ENCODE measurements at places on chromosomes 1 and 21.
A peak's percentile ranks its signal among the peaks of the same experiment; 100 is the strongest.

DNA sequence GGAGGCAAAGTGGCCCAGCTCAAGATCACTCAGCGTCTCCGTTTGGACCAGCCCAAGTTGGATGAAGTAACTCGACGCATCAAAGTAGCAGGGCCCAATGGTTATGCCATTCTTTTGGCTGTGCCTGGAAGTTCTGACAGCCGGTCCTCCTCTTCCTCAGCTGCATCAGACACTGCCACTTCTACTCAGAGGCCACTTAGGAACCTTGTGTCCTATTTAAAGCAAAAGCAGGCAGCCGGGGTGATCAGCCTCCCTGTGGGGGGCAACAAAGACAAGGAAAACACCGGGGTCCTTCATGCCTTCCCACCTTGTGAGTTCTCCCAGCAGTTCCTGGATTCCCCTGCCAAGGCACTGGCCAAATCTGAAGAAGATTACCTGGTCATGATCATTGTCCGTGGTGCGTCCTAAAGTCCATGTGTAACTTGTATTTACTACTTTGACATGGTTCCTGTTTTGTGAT, 2.7 kb downstream of the RBM15 start:
- no peak for DNase-seq

GRCh38 chr1:1614204-1614953, 921 bp upstream of the MIB2 start:
- peak; percentile 73 for DNase-seq

GRCh38 chr21:36322083-36322424, 2.1 kb downstream of the MORC3 start:
- DNase-seq, result no peak

GRCh38 chr1:61626816-61627215, 98.1 kb downstream of the TM2D1 start:
- no peak for DNase-seq

DNA sequence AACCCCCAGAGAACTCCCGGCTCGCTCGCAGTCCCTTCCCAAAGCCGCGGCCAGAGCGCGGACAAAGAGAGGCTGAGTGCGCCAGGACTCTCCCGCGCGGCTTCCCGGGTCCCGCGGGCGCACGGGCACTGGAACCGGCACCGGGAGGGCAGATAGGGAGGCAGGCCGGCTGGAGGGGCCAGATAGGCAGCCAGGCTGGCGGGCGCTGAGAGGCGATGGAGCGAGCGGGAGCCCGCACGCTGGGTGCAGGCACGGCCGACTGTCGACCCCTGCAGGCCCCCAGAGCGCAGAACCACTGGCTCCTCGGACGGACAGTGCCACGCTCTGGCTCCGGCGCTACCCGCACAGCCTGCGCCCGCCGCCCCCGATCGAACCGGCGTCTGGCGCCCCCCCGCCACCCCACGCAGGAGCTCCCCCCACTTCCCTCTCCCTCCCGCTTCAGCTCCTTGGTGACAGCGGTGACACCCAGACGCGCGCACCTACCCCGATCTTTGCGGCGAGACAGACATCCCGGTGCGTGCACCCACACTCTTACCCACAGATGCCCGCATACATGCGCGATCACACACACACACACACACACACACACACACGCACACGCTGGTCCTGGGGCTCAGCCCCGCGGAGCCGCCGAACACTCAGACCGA, 534 bp downstream of the SLC6A9 start:
- peak; percentile 59 for DNase-seq

DNA sequence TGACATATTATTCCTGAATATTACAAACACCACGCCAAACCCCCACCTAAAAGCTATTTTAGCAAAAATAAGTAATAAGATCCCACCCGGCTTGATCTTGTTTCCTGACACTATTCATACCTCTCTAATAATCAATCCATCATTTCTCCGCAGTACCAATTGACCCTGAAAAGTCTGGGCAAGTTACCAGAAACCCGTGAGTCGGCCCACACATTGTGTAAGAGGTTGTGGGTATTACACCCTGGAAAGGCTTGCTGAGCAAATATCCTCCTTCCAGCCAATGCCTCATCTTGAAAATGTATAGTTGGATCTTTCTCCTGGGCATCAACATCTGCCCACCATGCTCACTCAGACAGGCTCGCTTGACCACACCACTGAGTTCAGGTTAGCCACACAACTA, 451.0 kb downstream of the TTLL7 start:
- DNase-seq, result no peak

DNA sequence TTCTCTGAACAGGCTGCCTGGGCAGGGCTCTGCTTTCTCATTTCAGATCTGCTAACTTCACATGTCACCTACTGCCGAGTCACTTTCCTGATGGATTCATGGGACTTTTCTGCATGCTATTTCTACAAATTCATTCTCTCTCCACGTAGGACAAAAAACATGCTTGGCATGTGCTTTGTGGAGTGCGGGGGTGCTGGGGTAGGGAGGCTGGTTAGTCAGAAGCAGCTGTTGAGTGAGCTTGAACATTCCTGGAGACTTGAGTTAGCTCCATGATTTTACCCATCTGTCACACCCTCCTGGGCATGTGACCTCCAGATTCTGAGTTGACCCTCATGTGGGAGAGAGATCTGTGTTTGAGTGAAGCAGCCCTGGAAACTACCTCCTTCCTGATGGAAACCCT, 71.4 kb downstream of the UCK2 start:
- DNase-seq, result no peak

GRCh38 chr1:186271032-186271431, 104.0 kb downstream of the TPR start:
- no peak for DNase-seq

DNA sequence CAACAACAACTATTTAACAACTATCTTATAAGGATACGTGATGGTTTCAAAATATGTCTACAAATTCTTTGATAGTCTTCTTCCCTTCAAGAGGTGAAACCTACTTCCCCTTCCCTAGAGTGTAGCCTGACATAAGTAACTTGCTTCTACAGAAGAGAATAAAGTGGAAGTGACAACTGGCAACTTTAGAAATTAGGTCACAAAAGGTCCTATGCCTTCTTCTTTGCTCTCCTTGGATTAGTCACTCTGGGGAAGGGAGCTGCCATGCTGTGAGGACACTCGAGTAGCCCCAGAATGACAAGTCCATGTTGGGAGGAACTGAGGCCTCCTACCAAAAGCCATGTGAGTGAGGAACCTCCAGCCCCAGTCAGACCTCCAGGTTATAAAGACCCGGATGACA, 19.2 kb downstream of the EFCAB14 start:
- DNase-seq, result peak; percentile 16

GRCh38 chr21:29022166-29022565, 2.3 kb upstream of the USP16 start:
- peak; percentile 35 for DNase-seq

DNA sequence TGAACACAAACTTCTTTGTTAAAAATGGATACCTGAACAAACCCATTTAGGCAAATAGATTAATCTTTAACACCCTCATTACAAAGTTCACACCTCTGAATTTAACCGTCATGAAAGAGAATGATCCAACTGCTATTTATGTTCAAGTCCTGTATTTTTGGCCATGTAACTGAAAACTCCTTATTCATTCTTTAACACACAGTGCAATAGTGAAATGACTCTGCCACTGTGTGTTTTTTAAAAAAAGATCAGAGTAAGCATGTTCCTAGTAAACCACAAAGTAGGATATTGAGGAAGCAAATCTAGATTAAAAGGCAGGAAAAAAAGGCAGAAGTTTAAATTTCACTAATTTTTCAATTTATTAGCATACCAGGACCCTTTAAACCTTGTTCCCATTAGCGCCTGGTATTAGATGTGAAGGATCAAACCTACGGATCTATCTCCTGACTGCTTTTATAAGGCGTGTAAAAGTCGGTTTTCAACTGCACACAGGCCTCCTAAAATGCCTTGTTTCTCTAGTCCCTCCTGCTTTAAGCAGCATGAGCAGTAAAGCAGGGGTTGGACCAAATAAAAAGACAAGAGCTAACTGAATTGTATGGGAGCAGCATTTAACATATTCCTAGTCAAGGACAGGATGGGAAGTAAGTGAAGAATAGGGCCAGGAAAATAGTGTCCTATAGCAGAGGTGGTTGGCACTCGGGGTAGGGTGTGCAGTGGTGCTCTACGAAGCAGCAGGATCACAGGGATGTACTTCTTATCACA, 33.4 kb downstream of the NUCKS1 start:
- no peak for DNase-seq

DNA sequence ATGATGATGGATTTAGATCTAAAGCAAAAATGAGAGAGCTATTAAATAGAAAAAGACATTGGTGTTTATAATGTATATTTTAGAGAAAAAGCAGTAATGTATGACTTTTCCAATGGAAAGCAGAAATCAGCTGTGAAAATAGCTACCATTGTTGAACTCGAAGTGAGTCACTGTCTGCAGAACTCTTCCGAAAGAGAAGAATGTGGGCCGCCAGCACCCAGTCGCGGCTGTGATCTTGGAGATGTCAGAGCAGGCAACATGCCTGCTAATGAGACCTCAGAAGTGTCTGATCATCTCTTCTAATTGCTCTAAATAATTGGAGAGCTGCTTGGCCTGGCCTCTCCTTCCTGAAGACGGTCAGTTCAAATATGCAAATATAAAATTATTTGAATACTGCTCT, 333.6 kb upstream of the RUNX1 start:
- no peak for DNase-seq

- no peak for DNase-seq
Observed at GRCh38 chr1:111211921-111212320, 11.5 kb upstream of the DENND2D start.

DNA sequence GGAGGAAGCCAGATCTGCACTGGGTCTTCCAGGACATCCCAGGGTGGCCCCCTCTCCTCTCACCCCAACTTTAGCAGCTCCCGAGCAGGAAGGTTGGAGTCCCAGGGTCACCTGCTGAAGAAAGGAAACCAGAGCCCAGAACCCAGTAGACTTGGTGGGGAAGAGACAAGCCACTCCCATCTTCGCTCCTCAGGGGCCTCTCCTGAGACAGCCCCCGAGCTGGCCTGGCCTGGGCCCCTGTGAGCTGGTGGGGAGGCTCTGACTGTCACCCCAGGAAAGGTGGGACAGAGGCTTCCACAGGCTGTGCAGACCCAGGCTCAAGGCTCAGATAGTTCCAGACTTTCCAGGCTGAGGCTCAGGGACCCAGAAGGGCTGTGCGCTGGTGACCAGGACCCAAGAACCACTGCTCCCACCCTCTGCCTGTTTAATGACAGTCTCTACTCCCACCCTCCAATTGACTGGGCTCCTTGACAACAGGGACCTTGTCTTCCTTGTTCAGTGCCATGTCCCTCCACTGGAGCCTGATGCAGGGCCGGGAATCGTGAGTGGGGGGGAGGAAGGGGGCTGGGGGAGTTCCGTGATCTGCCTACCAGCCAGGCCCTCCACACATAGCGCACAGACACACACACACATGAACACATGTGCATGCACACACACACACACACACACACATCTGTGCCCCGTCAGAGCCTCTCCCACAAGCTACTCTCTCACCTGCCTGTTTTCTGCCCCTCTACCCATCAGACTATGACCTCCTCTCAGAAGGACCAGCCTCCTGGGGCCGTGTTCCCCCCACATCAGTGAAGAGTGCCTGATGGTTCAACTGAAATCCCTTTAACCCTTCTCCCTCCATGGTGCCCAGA, 401.2 kb downstream of the MATN1 start:
- DNase-seq, result no peak

- DNase-seq, result no peak
Observed at GRCh38 chr21:31429506-31429905, 85.4 kb upstream of the TIAM1 start.

DNA sequence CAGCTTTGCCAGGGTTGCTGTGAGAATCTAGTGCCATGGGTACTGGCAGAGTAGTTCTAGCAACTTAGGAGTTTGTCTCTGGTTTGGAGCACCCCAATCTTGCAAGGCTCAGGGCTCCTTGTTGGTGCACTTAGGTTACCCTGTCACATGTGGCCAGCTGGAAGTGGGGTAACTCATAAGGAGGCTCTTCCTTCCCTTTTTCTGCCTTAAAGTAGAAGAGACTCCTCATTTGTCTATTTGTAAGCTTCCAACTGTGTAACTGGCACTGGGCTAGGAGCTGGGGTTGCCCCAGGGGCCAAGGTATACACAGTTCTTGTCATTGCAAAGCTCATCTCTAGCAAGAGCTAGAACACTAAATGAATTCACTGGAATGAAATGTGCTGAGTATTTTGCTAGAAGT, 10.6 kb downstream of the MROH7 start:
- DNase-seq, result no peak

DNA sequence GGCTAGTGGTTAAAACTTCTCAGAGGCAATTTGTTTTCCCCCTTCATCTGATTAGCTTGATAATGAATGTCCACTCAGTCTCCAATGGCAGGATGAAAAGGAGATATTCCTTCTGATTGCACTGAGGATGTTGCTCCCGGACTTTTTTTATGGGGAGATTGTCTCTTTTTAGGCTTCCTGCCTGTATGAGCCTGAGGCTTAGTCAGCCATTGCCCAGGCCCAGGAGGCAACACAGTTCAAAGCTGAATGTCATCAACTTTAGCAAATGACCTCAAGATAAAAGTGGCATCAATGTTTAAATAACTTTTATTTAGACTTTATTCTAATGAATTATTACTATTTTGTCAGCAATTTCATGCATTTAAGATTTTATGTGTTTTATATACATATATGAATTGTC, 162.9 kb upstream of the PTBP2 start:
- no peak for DNase-seq

DNA sequence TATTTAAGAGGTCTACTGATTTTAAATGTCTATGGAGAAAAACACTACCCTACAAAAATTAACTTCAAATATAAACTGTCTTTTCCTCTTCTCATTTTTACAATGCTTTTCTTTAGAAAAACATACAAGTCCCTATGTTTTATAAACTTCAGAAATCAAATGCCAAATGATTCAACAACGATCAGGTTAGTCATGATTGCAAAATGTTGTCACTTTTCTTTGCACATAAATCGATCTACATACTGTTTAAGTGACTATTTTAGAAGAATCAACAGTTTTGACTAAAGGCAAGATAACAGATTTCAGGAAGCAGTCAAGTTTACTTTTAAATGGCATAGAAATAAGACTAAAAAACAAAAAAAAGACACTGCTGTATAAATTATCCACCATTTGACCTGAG, 168.7 kb downstream of the GPATCH2 start:
- no peak for DNase-seq

- peak; percentile 74 for DNase-seq
Observed at GRCh38 chr1:58815069-58815685, 31.3 kb upstream of the JUN start.

DNA sequence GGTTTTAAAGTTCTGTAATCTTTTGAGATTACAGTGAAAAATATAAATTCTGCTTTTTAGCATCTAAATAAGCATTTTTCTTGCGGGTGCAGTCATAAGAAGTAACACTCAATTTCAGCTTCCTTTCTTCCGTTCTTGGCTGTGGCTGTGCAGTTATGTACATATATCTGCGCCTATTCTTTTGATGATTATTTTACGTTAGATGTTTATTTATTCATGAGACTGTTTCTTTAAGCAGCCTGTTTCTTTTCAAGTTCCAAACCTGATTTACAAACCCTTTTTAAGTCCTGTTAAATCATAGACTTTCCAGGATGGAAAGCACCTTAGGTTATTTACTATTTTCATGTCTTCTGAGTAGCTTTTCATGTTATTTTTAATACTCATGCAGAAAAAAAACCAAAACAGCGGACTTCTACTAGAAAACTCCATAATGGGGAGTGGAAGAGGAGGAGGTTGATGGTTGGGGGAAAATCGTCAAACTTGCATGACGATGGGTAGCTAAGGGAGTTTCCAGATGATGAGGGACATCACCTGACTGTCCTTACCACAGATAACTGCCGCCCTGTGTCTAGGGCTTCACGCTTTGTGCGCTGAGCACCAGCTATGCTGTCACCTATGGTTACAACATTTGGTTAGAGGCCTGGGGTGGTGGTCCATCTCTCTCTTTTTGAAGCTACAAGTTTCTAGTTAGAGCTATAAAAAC, 2.6 kb downstream of the PRDM2 start:
- peak; percentile 91 for DNase-seq

GRCh38 chr1:225660544-225660946, 7.6 kb upstream of the ENAH start:
- DNase-seq, result no peak
